ENCODE measurements at places on chromosomes 1 and 21. TPM values are rescaled to one million over a fixed set of nuclear protein-coding genes. Genes with fewer than 3 reads are reported as not detected.

- DNase-seq = no peak
Measured at GRCh38 chr21:25244735-25245134, 362.5 kb downstream of the MRPL39 start.

GRCh38 chr1:205939690-205940330 lies 3.4 kb downstream of the SLC26A9 start:
- peak; percentile 94 for DNase-seq

DNA sequence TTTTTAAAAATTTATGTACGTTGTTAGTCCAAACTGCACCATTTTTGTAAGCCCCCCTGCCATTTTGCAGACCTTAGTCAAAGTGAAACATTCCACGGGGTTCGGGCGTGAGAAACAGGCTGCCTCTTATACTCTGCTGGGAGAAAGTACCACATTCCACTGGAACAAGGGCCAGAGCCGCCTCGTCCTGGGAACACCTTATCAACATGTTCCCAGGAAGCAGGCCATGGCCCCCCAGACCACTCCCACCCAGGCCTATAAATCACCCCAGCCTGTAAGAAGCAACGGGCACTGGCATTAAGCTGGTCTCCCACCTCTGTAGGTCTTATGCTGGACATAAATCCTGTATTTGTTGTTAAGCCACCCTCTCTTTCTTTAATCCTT lies 854 bp upstream of the ZRANB2 start:
- DNase-seq = no peak

Gene NCF2
- 0.14 TPM for total RNA-seq

Gene TSPAN2
- 5.1 TPM for total RNA-seq

- peak; percentile 47 for DNase-seq
Measured at GRCh38 chr1:182588500-182589396, at the start of gene RNASEL. TSS of gene RNASEL (minus strand) at chr1:182589256. CDS start at chr1:182586806, 2,450 bp downstream.

Gene GRHL3
- 0.33 TPM for total RNA-seq

DNA sequence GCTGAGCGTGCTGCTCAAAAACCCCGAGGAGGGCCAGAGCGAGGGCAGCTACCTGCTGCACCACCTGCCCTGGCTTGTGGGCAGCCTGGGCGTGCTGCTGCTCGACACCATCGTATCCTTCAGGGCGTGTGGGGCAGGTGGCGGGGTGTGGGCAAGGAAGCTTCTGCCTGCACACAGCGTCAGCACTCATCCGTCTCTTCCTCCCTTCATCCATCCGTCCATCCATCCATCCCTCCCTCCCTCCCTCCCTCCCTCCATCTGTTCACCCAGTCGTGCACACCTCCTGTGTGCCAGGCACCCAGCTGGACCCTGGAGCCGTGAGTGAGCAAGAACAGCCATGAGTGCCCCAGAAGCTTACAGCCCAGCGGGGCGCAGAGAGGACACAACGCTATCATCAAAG lies 15.2 kb downstream of the SLC66A1 start:
- DNase-seq = no peak

DNA sequence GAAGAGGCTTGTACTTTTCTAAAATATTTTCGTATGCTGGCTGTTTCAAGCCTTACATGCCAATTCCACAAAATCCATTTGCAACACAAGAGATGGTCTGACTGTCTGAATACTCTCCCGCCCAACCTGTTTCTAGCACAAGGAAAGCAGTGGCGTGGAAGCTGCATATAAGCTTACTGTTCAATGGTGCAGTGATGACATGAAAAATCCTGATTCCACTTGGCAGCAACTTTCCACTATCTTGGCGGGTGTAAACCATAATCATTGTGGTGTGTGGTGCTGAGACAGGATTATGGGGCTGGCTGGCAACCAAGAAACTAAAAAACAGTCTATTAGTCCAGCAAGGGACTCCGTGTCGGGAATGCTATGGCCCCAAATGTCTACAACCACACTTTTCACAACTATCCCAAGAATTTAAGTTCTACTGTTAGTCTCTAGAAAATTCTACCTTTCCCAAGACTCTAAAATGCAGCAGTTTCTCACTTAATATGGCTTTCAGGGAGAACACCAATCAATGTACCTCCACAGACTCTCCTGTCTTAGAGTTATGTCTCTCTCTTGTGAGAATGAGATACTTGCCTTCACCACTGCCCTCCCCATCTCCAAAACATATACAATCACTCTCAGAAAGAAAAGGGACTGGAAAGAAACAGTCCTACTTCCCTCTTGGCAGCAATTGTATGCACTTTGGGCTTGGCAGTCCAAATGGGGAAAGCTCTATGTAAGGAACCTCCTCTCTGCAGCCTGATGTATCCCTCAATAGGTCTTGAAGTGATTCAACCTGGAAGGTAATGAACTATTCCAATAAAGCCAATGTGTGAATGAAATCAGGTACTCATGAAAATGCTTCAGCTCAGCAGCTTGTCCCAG lies 9.5 kb downstream of the COLGALT2 start:
- no peak for DNase-seq

Gene SELL
- total RNA-seq = not detected

Measured in H7 (cell line).